ENCODE measurements at places on chromosomes 5 and 9.
A peak's percentile ranks its signal among the peaks of the same experiment; 100 is the strongest.

DNA sequence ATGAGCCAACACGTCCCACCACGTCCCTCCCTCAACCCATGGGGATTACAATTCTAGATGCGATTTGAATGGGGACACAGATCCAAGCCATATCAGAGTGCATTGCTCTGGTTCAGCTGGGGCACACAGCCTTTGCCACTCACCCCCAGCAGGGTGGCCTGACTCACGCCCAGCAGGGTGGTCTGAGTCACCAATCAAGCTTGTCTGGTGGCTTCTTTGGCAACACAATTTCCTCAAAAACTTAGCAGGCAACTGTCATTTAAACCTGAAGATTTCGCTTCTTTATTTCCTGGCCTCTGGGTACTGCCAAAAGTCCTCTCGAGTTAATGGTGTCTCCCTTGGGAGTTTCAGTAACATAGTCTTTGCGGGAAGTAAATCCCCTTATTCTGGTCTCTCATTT is 16.3 kb upstream of the SEMA5A start:
- no peaks in the 10 kb centered on the region for H3K27me3 ChIP-seq
- no peak for DNase-seq
- no peaks in the 10 kb centered on the region for H3K4me1 ChIP-seq
- H3K27ac ChIP-seq, result no peak overlapping the region
- H3K4me3 ChIP-seq, result no peak overlapping the region

DNA sequence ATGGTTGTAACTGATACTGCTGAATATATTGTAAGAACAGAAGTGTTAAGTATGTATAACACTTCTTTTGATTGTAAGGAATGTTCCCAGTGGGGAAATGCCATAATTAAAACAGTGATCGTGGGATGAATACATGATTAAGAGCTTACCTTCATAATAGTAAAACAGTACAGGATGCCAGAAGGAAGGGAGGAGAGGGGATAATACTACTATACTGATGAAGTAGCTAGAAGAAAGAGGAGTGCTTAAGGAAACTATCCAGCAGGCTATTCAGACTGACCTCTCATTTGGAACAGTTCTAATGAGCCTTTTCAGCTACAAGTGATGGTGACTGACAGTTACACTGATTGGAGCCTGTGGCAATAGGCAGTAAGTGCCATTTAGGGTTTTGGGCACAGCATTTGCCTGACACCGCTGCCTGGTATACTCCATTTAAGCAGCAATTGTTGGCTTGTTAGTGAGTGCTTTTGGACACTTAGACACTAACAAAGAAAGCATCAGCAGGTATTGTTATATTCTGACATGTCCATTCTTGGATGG is 33.8 kb upstream of the KDM4C start:
- no peak overlapping the region for H3K27ac ChIP-seq
- no peaks in the 10 kb centered on the region for H3K4me1 ChIP-seq
- no peaks in the 10 kb centered on the region for H3K36me3 ChIP-seq
- H3K4me3 ChIP-seq, result no peak overlapping the region

DNA sequence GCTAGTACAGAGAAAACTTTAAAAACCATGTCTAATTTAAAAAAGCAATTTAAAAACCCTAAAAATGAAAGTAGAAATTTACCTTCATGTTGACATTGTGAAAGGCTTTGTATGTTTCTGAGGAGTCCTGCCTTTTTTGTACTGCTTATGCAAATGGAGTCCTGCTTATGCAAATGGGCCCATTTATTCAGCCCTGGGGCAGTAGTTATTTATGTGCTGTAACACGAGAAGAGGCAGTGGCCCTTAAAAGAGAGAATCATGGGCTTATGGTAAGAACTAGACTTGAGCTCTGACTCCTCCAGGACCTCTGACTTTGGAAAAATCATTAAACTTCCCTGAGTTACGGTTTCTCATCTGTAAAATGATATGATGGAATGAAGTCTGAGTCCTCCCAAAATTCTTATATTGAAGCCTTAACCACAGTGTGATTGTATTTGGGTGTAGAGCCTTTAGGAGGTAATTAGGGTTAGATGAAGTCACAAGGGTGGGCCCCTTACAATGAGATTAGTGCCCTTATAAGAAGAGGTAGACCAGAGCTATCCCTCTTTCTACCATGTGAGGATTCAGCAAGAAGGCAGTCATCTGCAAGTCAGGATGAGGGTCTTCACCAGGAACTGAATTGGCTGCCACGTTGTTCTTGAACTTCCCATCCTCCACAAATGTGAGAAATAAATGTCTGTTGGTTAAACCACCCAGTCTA is 447.8 kb upstream of the CD180 start:
- no peak for DNase-seq
- H3K27ac ChIP-seq, result no peak overlapping the region
- H3K4me3 ChIP-seq, result no peak overlapping the region
- no peaks in the 10 kb centered on the region for H3K36me3 ChIP-seq
- no peaks in the 10 kb centered on the region for H3K4me1 ChIP-seq
- H3K27me3 ChIP-seq, result no peaks in the 10 kb centered on the region

DNA sequence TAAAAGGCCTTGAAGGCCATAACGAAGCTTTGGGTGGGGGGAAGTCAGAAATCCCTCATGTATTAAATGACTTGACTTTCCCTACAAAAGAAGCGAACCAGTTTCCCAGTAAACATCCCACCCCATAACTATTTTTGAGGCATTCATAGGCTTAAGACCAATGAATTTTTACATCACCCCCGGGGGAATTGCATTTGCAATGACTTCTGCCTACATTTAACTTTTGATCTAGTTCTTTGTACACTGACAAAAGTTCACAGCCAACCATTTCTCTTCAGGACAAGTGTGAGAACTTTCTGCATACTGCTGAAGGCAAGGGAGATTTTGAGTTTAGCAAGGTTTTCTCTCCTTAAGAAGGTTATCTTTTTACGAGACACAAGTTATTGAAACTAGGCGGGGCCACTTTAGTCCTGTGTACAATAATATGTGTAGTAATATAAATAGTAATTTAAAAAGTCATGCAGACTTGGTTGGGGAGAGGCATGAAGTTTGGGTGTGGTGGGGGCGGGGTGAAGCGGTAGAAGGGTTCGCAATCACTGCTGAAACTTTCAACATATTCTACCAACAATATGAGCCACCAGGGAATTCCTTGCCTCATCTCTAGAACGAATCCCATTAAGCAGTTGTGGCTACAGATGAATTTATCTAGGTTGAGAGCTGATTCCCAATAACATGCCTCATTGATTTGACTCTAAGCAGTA is 2.5 kb downstream of the TJP2 start:
- no peak overlapping the region for H3K4me3 ChIP-seq
- no peak for DNase-seq
- peaks cover 2% of the 10 kb centered on the region for H3K27me3 ChIP-seq

DNA sequence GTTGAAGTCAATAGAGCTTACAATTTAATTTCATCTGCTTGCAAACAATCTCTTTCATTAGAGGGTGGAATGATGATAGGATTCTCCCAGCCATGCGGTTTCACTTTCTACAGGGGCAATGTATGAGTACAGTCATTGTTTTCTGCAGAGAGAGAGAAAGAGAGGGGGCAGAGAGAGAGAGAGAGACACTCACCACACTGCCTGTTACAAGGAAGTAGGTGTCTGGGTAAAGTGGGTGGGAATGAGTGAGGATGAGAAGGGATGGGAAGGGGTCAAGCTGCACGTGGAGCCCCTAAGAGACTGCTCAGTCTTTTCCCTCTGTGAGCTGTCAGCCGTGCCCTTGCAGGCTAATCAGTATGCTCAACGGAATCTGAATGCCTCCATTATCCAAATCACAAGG is 454.3 kb downstream of the KDM4C start:
- peaks cover 17% of the 10 kb centered on the region for H3K27me3 ChIP-seq
- no peak overlapping the region for H3K4me3 ChIP-seq
- peaks cover 3% of the 10 kb centered on the region for H3K36me3 ChIP-seq
- no peak overlapping the region for H3K27ac ChIP-seq
- peaks cover 14% of the 10 kb centered on the region for H3K4me1 ChIP-seq

DNA sequence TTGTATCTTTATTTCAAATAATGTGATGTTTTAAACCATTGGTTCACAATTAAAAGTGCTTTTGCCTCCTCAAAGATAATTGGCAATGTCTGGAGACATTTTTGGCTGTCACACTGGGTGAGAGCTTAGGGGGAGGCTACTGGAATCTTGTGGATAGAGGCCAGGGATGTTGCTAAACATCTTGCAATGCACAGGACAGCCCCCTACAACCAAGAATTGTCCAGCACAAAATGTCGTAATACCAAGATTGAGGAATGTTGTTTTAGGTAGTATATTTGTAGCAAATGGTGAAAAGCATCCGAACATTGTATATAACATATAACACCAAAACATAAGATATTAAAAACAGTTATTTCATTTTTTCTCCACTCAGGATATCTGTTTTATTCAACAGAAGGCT is 99.8 kb downstream of the SLC44A1 start:
- no peaks in the 10 kb centered on the region for H3K36me3 ChIP-seq
- peaks cover 16% of the 10 kb centered on the region for H3K4me1 ChIP-seq
- no peaks in the 10 kb centered on the region for H3K27me3 ChIP-seq
- H3K27ac ChIP-seq, result no peak overlapping the region
- H3K4me3 ChIP-seq, result no peak overlapping the region
- no peak for DNase-seq

DNA sequence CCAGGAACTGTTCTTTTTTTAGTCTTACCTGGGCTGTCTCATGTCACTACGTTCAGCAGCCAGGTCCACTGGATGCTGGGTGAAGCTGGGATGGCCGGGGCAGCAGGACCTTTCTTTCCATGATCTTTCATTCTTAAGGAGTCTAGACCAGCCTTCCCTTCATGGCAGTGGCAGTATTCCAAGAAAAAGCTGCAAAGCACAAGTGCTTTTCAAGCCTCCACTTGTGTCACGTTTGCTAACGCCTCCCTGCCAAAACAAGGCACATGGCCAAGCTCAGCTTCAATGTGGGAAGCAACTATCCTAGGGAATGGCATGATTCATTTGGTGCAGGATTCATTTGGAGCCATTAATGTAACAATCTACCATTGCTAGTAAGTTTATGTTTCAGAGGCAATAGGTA is 94.8 kb downstream of the RCL1 start:
- no peak for DNase-seq
- H3K27me3 ChIP-seq, result peaks cover under 1% of the 10 kb centered on the region
- H3K4me3 ChIP-seq, result no peak overlapping the region
- no peaks in the 10 kb centered on the region for H3K4me1 ChIP-seq
- H3K27ac ChIP-seq, result no peak overlapping the region

DNA sequence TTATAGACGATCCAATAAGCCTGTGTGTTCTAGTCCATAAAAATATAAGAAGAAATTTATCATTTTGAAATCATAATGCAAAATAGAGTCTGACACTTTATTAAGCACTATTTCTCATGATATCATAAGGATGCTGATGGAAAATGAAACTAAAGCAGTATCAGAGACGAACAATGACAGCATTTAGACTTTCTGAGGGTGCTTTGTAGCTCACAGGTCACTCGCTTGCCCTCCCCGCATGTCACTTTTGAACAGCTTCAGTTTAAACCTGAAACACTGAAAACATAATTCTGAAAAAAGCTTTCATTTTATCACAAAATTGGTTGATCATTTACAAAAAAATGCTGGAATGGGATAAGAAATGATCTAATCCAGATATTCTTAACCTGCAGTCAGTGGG is 247.1 kb downstream of the EBF1 start:
- no peaks in the 10 kb centered on the region for H3K36me3 ChIP-seq
- H3K27me3 ChIP-seq, result peaks cover 8% of the 10 kb centered on the region
- H3K4me1 ChIP-seq, result no peaks in the 10 kb centered on the region
- DNase-seq, result no peak
- no peak overlapping the region for H3K27ac ChIP-seq

GRCh38 chr9:111744363-111744762 is 50.4 kb downstream of the SHOC1 start:
- H3K27me3 ChIP-seq, result no peaks in the 10 kb centered on the region
- no peaks in the 10 kb centered on the region for H3K36me3 ChIP-seq
- no peak for DNase-seq

DNA sequence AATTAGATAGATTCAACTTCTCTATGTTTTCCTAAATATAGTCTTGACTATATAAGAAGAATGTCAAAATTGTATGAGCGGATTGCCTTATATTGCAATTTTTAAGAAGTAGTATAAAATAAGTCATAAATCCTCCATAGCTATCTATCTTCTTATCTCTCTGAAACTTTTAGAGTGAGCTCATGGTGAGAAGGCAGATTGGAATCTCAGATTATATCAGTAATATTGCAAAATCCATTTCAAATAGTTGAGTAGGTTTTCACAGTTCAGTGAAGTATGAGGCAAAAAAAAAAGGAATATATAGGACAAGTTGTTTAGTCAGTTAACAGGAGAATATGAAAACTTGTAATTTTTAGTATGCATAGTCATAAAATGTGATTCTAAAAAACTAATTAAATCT is 156.4 kb downstream of the FAM174A start:
- H3K27ac ChIP-seq, result no peak overlapping the region
- peaks cover 12% of the 10 kb centered on the region for H3K4me1 ChIP-seq
- no peak for DNase-seq
- H3K4me3 ChIP-seq, result no peak overlapping the region
- no peaks in the 10 kb centered on the region for H3K27me3 ChIP-seq
- H3K36me3 ChIP-seq, result peaks cover 5% of the 10 kb centered on the region

DNA sequence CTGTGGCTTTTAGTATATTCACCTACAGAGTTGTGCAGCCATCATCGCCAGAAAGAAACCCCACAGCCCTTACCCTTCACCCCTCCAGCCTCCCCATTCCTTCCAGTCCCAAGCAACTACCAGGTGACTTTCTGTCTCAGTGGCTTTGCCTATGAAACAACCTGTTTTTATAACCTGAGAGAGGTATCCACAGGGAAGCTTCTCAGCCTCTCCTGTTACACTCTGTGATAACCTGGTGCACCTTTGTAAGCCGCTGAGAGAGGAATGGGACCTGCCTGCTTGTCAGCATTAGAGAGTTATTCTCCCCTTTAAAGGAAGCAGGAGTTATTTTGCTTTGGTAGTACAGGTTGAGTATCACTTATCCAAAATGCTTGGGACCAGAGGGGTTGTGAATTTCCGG is 93.6 kb downstream of the TRIO start:
- H3K4me3 ChIP-seq, result no peak overlapping the region
- H3K36me3 ChIP-seq, result no peaks in the 10 kb centered on the region
- no peaks in the 10 kb centered on the region for H3K27me3 ChIP-seq
- DNase-seq, result no peak
- peaks cover 11% of the 10 kb centered on the region for H3K4me1 ChIP-seq

DNA sequence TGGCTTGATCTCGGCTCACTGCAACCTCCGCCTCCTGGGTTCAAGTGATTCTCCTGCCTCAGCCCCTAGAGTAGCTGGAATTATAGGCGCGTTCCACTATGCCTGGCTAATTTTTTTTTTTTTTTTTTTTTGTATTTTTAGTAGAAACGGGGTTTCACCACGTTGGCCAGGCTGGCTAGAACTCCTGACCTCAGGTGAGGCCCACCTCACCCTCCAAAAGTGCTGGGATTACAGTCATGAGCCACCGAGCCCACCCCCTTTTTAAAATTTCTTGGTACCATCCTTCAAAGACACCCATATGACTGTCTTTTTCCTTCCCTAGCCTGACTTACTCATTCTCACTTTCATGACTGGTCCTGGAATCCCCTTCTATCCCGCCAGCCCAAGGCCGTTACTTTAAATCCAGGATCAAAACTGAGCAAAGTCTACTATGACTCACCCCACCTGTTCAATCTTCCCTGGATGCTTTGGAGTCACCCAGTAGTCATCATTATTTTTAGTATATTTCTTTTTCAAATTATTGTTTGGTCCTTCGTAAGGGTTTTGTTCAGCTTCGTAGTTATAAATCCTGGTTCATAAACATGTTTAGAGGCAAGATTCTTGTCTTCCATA is 1.2 kb upstream of the TBCA start:
- peaks cover 4% of the 10 kb centered on the region for H3K27me3 ChIP-seq
- DNase-seq, result no peak
- H3K4me3 ChIP-seq, result peak overlapping the region; percentile 19

GRCh38 chr5:41284938-41285337 is 71.6 kb upstream of the C6 start:
- H3K27ac ChIP-seq, result no peak overlapping the region
- no peak for DNase-seq
- H3K27me3 ChIP-seq, result no peaks in the 10 kb centered on the region
- H3K36me3 ChIP-seq, result no peaks in the 10 kb centered on the region
- H3K4me3 ChIP-seq, result no peak overlapping the region
